ENCODE measurements at places on chromosomes 7 and 10.

- no peak for DNase-seq
Observed at GRCh38 chr10:124126145-124126982, 33.0 kb upstream of the CHST15 start.

- DNase-seq, result no peak
Observed at GRCh38 chr7:20330928-20331909, 519 bp downstream of the ITGB8 start.

DNA sequence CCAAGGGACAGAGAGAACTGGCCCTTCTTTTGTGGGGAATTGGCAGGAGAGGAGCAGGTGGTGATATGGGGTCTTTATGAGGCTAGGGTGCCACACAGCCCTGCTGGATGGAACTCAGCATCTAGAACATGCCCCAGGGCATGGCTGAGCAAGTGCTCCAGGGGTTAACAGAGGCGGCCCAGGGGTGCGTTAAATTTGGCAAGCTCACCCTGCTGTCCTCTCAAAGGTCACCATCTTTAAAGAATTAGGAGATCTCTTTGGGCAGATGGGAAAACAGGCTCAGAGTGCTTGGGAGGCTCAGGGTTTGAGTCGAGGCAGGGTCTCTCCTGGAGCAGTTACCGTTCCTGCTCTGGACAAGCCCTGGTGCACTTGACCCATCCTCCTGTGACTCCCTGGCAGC is 21.4 kb upstream of the UNC5B start:
- DNase-seq, result no peak

DNA sequence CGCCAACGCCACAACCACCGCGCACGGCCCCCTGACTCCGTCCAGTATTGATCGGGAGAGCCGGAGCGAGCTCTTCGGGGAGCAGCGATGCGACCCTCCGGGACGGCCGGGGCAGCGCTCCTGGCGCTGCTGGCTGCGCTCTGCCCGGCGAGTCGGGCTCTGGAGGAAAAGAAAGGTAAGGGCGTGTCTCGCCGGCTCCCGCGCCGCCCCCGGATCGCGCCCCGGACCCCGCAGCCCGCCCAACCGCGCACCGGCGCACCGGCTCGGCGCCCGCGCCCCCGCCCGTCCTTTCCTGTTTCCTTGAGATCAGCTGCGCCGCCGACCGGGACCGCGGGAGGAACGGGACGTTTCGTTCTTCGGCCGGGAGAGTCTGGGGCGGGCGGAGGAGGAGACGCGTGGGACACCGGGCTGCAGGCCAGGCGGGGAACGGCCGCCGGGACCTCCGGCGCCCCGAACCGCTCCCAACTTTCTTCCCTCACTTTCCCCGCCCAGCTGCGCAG is 424 bp downstream of the EGFR start:
- DNase-seq, result no peak

GRCh38 chr7:8605221-8605620 is 171.8 kb downstream of the NXPH1 start:
- DNase-seq, result no peak

GRCh38 chr7:154409703-154410311 is 357.6 kb downstream of the DPP6 start:
- DNase-seq, result no peak

DNA sequence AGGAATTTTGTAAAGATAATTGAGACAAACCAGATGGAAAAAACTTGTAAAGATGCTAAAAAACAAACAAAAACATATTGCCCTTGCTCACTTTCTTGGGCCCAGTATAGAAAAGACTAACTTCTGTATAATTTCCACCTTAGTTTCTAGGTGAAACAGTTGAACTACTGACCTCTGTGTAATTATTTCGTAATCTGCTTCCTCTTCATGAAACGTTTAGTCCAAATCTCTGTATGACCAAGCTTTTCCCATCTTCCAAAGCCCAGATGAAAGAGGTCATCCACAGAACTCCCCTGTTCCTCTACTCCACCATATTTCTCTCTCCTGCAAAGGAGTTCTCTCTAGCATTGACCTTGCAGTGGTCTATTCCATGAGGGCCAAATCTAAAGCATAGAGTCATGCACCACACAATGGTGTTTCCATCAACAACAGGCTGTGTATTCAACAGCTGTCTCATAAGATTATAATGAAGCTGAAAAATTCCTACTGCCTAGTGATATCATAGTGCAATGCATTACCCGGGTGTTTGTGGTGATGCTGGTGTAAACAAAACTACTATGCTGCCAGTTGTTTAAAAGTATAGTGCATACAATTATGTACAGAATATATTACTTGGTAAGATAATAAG is 647.6 kb downstream of the TNS3 start:
- no peak for DNase-seq

- no peak for DNase-seq
Observed at GRCh38 chr7:128264477-128264876, 23.4 kb downstream of the LEP start.

DNA sequence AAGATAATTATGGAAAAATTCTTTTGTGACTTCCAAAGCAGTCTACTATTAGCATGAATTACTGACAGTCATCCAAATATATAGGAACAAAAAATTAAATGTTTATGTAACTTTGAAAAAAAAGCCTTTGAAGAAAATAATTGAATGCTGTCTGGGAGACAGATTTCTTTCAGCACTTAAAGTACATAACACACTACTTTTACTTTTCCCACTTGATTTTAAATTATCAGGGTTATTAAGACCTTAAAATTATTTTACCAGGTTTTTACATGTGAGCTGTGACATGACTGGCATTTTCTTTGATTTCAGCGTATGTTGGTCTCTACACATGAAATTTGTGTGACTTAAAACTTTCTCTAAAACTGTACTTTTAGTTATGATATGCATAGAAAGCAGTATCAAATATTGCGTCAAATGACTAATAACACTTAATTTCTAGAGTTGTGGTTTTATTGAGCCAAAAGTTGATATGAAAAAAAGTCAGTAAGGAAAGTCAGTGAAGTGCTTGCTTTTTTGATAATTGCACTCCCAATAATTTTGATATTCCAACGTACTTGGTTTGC is 3.1 kb downstream of the PTEN start:
- DNase-seq, result no peak

DNA sequence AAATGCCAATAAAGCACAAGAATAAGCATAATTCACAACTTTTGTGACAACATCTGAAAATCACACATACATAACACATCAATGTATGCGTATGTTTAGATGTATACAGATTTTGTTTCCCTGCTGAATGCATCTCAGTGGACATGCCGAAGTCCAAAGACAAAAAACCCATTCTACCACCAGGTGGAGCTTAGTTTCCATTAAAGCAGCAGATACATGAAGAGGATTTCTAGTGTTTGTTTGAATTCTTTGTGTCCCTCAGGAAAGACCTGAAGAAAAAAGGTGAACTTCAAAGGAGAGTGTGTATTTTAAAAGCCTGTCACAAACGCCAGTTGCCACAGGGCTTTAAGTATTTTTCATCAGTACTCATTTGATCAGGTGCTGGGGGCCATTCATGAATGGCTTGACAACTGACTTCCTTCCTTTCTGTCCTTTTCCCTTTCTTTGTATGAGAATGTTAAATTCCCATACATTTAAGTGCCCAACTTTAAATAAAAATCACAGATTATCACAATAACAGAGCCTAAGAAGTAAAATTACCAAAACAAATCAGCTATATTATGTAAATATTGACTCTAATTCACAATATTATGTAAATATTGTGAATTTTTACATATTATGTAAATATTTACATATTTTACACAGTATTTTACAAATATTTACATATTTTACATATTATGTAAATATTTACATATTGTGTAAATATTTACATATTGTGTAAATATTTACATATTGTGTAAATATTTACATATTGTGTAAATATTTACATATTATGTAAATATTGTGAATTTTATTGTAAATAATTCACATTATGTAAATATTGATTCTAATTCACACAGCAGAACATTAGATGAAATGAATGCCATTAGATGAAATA is 343.0 kb downstream of the CRPPA start:
- peak; percentile 61 for DNase-seq

DNA sequence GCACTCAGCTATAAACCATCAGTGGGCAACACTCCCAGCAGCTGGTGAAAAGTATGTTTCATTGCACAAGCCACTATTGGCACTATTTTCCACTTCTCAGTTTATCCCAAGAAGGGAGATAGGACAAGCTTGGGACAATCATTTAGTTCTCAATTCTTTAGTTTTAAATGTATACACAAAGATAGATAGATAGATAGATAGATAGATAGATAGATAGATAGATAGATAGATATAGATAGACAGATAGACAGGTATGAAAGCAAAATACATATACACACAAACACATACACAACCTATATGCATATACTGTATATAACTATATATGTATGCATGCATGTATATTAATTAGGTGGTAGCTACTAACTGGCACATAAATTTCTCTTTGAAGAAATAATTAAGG is 411.6 kb upstream of the KCND2 start:
- DNase-seq, result no peak

DNA sequence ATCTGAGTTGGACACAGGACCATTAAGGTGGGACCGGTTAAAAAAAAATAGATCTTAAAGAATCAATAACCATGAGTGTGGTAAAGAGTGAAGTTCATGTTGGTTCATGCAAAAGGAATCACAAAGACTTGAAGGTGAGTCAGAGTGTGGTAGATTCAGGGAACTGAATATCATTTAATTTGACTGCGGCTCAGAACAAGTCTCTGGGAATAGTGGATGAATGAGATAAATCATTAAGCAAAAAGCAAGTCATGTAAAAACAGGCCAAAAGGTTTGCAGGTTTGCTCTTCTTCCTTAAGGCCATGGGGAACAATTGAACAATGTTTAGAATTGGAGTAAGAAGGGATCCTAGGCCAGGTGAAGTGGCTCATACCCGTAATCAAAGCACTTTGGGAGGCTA is 385.8 kb downstream of the ETV1 start:
- DNase-seq, result no peak

DNA sequence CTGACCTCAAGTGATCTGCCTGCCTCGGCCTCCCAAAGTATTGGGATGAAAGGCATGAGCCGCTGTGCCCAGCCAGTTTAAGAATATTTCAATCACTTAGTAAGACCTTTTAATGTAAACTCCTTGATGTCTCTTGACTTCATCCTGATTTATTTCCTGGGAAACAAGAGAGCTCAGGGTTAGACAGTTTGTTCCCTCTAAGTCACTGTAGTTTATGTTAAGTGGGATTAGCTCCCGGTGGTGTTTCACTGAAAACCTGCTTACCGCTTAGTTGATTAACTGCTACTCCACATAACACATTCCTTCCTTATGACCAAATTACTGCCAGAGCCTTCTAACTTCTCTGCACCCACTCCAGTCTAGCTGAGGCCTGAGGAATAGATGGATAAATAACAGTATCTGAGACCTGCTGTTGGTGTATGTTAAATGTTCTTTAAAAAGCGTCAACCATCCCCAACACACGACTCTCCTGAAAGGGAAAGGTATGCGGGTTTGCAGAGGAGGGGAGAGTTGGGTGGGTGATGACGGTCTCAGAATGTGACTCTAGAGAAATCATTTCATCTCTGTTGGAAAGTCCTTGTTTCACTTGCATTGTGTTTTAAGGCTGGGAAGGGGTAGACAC is 48.7 kb downstream of the CREB3L2 start:
- DNase-seq, result no peak

GRCh38 chr7:55567571-55567970 is 4.7 kb downstream of the VOPP1 start:
- no peak for DNase-seq

- peak; percentile 75 for DNase-seq
Observed at GRCh38 chr7:18693406-18693805, 197.9 kb downstream of the HDAC9 start.

- DNase-seq, result no peak
Observed at GRCh38 chr7:67894746-67895145, 898.1 kb downstream of the TYW1 start.

DNA sequence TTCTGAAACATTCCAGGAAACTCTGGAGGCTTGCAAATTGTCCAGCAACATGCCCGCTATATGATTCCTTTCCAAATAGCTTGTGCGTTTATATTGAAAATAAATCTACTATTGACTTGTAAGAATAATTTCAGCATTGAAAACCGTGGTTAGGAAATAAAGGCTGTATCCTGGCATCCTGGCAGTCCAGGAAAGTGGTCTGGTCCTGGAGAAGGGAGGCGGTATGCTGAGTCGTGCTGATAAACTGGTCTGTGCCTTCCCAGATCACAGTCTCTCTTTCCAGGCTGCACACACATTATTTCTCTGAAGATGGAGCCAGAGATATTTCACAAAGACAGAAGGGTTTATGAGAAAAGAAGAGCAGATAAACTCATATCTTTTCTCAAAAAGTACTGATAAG is 350.1 kb upstream of the COBL start:
- no peak for DNase-seq

DNA sequence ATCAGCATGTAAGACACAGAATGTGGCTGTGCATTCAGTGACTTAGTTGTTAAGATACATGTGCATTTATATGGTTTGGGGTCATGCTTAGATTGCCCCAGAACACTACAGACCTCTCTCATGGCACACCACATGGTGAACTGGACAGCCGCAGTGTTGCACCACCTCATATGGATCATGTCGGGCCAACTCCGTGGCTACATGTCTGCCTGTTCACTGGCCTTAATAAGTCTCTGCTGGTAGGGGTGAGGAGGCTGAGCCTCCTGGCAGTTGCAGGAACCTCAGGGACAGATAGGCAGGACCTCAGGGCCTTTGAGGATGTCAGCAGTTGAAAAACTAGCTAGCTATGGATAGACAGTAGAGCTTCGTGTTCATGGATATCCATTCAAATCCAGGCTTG is 751.0 kb downstream of the GRID1 start:
- DNase-seq, result no peak

DNA sequence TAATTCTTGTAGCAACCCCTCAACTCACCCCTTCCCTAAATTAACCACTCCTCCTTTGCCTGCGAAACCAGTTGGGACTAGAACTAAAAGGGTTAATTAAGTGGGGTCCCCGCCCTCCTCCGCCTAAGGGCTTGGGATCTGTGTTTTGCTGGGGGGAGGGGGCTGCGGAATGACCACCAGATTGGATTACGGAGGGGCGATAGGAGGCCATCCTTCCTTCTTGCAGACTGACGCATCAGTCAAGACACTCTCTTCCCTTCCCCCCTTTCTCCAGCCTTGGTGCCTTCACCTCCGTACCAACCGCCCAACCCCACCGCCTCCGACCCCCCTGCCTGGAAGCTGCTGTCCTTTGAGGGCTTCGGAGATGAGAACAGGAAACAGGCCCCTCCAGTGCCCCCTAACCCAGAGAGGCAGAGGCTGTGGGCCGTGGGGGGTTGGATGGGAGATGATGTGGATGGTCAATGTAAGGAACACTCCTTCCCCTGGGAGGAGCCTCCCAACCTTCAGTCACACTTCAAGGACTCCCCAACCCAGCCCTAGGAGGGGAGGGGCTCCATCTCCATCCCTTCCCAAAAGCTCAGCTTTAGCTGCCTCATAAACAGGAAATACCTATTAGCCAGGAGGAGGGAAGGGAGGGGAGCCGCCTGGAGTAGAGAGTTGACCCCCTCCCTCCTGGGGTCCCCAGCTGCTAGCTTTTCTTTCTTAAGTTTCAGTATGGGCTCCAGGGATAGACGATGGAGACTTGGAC is 997 bp upstream of the LDB1 start:
- peak; percentile 84 for DNase-seq

GRCh38 chr10:33483124-33483815 is 148.8 kb upstream of the NRP1 start:
- no peak for DNase-seq

- DNase-seq, result no peak
Observed at GRCh38 chr10:88228130-88228529, 355.0 kb downstream of the RNLS start.

- no peak for DNase-seq
Observed at GRCh38 chr7:15831606-15832005, 145.1 kb upstream of the MEOX2 start.

- no peak for DNase-seq
Observed at GRCh38 chr10:78475437-78475836, 441.8 kb downstream of the RPS24 start.

- DNase-seq, result no peak
Observed at GRCh38 chr7:126411821-126412383, 840.8 kb downstream of the GRM8 start.
